ENCODE measurements at places on chromosomes 3 and 15.

GRCh38 chr3:172018364-172018763, 21.0 kb upstream of the FNDC3B start:
- DNase-seq = no peak

DNA sequence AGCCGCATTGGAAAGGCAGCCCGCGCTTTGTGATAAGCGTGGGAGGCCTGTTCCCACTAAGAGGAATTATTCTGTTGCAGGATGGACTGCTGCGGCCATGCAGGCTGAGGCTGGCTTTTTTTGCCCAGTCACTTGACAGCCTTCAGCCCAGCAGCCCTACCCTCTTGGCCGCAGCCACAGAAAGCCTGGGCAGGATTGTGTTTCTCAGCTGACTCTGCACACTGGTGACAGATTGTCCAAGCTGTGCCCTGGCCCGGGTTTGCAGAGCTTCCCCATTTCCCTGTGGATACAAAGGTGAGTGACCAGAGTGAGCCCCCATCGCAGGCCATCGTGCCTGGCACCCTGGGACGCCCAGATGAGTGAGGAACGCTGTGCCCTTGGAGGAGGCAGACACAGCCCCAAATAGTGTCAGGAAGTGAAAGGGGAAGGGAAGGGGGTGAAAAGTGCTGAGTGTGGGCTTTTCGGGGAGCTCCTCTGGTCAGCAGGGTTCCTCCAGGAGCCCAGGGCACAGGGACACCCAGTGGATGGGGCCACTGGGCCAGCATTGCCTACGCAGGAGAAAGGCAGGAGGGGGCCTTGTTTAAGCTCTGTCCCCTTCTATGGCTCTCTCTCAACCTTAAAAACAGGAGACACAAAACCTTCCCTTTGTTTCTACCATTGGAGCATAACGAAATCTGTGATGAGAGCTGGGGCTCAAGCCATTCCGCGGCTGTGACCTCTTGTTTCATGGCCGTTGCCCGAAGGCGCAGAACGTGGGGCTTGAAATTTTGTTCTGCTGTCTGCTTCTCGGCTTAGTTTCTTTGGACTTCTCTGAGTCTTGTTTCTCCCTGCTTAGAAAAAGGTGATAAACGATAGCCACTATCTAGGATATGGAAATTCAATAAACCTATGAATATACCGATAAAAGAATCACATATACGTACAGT, 91.5 kb upstream of the MEF2A start:
- peak; percentile 19 for DNase-seq

DNA sequence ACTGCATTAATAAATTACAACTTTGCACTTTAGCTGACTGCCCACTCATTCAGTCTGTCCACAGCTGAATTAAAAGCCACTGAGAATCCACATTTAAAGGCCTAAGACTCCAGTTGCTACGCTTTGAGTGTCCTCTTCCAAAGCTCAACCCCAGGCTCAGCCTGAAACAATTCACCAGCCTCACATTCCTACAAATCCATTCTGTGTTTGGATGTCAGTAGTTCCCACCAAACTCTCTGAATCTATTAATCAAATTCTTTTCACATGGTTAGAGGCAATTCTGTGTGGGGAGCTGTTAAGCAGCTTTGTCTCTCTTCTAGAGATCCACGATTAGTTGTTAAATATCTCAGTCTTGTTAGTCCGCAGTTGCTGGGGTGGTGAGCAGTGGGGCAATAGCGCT, 116.8 kb upstream of the UBE2E2 start:
- DNase-seq = no peak

- DNase-seq = no peak
Observed at GRCh38 chr15:68515371-68516095, 63.3 kb upstream of the CORO2B start.

GRCh38 chr3:18808429-18808828, 339.9 kb upstream of the KCNH8 start:
- DNase-seq = no peak

DNA sequence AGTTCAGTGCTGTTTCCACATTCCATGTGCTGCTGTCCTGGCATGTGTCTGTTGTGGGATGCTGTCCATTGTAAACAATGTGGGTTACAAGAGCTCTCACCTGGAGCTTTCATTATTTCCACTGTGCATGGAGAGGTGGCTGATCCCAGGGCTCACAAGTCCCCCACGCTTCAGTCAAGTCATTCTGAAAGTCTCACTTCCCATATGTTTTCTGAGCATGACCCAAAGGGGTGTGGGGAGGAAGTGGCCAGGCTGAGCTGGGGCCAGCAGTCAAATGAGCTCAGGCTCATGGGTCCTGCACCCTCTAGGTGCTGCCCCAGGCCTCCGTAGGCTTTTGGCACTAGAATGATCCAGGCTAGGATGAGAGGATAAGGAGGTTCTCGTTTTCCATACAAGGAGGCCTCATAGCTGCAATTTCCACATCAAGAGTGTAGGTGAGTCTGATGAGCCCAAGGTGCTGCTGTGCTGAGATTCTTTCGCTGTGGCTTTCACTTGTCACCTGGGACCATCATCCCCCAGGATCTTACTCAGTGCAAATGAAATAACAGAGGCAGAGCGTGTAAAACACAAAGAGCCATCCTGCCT, 22.0 kb downstream of the STARD5 start:
- DNase-seq = no peak
